Femur (tissue), 1 donor: ENCODE measurements at places on chromosomes 7 and 10.

DNA sequence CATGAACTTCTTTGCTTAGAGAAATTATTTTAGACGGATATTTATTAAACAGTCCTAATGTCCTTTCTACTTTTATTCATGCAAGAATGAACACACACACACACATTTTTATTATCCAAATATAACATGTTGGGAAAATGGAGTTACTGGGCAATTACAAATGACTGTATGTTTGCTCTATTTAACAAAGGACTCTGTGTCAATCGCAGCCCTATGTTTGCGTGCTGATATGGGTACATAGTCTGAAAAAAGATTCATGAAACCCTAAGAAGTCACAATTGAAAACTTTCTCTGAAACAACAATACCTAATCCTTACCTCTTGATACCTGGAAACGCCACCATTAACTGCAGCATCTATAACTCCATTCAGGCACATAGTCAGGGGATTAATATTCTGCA is 184.7 kb upstream of the IMMP2L start:
- DNase-seq = no peak

DNA sequence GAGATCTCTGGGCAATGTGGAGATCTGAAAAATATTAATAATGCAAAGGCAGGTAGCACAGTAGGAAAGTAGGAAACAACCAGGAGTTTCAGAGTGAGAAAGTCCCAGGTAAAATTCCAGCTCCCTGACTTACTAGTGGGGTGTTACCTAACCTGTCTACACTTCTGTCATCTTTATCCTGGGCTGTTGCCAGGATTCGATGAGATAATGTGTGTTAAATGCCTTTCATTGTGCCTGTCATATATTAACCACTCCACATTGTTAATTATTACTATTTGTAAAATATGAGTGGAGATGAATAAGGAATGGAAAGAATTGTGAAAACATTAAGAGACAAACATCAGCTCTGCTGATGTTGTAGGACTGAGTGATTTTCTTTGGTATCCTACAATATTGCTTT is 50.0 kb upstream of the FRMD4A start:
- DNase-seq = no peak

DNA sequence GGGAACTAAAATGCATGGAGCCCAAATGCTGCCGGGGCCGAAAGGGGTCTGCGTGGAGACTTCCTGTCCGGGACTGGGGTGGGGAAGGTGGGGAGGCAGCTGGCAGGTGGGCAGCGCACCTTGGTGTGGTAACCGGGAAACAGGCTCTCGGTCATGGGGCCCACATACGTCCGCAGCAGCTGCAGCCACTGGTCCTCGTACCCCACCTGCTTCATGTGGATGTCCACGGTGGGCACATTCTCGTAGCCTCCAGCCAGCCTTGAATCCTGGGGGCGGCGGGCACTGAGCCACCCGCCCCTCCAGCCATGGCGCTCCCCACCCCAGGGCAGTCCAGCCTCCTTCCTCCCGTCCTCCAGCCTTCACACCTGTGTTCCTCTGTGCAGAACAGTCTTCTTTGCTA is 6.6 kb upstream of the MOGAT3 start:
- DNase-seq = no peak

- no peak for DNase-seq
These were observed 278.1 kb downstream of the TCERG1L start for GRCh38 chr10:131033166-131034085.

DNA sequence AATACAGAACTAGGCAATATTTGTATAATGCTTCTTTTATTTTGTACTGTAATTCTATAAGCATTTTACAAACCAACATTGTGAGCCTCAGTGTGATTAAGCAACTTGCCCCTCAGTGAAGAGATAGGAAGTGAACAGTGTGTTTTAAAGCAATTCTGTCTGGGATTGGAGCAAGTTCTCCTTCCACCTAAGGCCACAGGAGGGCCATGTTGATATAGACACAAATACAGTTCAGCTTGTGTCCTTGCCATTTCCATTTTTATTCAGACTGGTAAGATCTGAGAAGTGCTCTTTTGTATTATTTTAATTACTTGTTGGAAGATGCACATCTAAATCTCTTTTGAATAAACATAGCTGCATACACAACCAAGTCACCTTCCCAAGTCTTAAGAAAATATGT is 416.3 kb upstream of the COBL start:
- no peak for DNase-seq

- DNase-seq = no peak
These were observed 158.6 kb downstream of the CREB5 start for GRCh38 chr7:28570970-28571288.

DNA sequence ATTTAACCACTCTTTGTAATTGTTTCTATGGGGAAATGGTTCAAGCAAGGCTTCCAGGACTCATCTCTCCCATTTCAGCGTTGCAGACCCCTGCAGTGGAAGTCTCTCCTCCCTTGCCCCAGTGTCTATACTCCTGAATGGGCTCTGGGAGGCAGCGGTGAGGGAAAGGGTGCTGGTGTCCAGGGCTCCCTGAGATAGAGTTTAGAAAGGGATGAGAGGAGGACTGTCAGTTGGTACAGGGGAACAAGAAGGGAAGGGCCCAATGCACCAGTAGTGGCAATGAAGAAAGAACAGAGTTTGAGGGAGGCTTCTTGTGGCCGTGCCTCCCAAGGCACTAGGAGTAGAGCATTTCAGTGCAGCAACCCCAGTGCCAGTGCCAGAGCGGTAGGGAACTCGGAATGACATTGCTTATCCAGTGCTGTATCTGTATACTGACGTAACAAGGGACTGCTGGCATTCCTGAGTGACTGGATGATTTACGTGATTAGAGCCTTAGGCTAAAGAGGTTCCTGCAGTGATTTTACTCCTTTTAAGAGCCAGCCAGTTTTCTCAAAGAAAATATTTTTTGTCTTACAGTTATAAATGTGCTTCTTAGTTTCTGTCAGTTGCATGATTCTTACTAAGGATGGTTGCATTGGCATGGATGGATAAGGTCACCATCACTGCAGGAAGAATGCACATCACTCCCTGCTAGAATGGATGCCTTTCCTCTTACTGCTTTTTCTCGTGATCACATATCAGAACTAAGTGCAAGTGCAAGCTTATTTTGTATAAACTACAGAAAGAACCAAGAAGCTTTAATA is 28.0 kb downstream of the PRPF18 start:
- DNase-seq = no peak

DNA sequence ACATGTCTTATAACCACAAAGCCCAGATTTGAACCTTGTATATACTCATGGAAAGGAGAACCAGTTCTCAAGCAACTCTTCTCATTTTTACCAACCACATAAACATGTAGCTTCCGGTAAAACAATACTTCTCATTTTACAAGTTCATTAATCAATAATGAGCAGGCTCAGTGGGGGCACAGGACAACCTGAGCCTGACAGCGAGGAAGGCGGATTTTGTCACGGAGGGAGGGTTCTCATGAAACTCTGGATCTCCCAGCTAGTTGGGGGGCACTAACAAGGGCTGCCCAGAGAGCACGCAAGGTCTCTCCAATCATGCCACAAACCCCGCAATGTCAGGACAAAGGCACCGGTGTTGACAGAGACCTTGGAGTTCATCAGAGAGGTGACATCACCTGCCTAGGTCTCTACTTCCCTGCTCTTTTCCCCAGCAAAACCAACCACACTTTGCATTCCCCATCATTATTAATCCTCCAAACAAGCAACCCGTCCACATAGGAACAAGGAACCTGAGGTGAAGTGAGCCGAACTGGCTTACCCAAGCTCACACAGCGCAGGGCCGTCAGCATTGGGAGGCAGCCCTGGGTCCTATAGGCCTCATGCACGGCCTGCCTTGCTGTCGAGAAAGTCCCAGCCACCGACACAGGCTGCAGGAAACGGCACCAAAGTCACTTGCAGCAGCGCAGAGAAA is 192.1 kb upstream of the KLF14 start:
- DNase-seq = no peak
